ENCODE measurements at places on chromosomes 6 and 20. TPM values are rescaled to one million over a fixed set of nuclear protein-coding genes. Genes with fewer than 3 reads are reported as not detected.
A peak's percentile ranks its signal among the peaks of the same experiment; 100 is the strongest.

DNA sequence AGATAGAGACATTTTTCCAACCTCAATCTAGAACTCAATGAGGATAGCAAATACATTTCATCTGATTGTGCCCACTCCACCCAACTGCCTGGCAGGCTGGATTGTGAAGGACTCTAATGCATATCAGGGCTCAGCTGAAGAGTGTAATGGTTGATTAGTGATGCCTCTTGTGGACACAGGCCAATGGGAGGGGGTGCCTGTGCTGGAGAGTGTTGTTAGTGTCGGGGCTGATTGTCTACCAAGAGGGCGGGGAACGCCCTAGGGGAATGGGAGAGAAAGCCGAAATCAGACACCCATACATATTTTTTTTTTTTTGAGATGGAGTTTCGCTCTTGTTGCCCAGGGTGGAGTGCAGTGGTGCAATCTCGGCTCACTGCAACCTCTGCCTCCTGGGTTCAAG lies 103.7 kb upstream of the SALL4 start:
- no peak for DNase-seq

- peak; percentile 26 for DNase-seq
Measured at GRCh38 chr6:34465531-34466241, at the start of gene PACSIN1. TSS of gene PACSIN1 (plus strand) at chr6:34466076. CDS start at chr6:34526306, 60,230 bp downstream.

- peak; percentile 99 for DNase-seq
Measured at GRCh38 chr20:3811467-3812258, 8.7 kb upstream of the AP5S1 start.

GRCh38 chr20:58985656-58986055 lies 4.6 kb downstream of the NELFCD start:
- no peak for DNase-seq

- peak; percentile 59 for DNase-seq
Measured at GRCh38 chr20:62938105-62938888, at the start of gene GID8. TSS of gene GID8 (plus strand) at chr20:62938147. CDS start at chr20:62941503, 3,356 bp downstream.

The TTBK1 gene
- 0.25 TPM for total RNA-seq

The C20orf141 gene
- total RNA-seq = not detected

DNA sequence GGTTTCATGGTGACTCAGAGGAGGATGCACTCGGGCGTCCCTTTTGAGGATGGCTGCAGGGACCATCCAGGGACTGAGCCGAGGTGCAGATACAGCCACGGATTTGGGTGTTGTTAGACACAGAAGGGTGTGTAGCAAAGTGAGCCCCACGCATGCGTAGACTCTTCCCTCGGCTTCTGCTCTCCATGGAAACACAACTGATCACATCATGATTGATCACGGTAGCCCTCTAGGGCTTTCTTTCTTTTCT lies 606 bp upstream of the ULBP1 start:
- DNase-seq = no peak

- DNase-seq = no peak
Measured at GRCh38 chr6:51535327-51535726, 552.1 kb downstream of the PKHD1 start.

DNA sequence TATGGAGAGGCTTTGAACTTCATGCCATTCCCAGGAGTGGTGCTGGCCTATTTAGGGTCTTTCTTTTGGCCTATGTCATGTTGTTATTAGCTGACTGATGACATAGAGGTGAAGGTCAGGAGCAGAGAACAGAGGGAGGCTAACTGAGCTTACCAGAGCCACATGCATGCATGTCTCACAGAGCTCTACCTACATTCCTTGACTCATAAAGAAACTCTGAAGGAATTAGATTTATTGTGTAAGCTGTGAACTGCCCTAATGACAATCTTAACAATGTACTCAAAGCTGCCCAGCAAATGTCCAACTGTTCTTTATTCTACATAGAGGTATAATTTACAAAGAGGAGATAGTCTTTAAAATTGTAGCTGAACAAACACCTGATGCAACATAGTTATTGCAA lies 192.7 kb upstream of the CNR1 start:
- DNase-seq = no peak

- DNase-seq = no peak
Measured at GRCh38 chr20:37711001-37711400, 17.2 kb downstream of the CTNNBL1 start.

The HDDC2 gene
- 83.6 TPM for total RNA-seq

The ACTL10 gene
- 0.37 TPM for total RNA-seq

The NSFL1C gene
- 66.6 TPM for total RNA-seq

DNA sequence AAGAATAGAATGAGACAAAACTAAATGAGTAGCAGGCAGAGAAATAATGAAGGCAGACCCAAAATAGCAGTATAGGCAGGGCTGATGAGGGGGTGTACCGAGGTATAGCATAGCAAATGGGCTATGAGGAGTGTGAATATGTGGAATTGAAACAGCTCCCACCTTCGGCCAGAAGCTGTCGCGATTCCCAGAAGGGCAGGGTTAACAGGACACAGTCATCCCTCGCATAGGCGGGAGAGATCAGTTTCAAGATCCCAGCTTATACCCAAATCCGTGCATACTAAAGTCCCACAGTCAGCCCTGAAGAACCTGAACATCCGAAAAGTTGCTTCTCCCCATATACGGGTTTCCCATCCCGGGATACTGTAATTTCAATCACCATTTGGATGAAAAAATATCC lies 82.7 kb downstream of the PTPRK start:
- no peak for DNase-seq

- no peak for DNase-seq
Measured at GRCh38 chr6:111011360-111012142, 29.7 kb downstream of the RPF2 start.

DNA sequence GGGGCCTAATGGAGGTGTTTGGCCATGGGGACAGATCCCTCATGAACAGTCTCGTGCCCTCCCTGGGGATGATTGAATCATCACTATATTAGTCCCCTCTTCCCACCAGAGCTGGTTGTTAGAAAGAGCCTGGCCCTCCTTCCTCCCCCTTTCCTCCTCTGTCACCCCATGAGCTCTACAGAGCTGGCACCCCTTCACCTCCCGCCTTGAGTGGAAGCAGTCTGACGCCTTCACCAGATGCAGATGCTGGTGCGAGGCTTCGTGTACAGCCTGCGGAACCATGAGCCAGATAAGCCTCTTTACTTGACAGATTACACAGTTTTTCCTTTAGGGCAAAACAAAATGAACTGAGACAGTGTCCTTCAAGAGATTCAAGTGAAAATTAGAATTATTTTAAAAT lies 74.4 kb upstream of the RIPOR2 start:
- DNase-seq = no peak

The MCM8 gene
- total RNA-seq = 7.1 TPM

The NKX2-2 gene
- total RNA-seq = not detected

The FAM83B gene
- total RNA-seq = 1.1 TPM

- no peak for DNase-seq
Measured at GRCh38 chr6:34051331-34051919, 94.5 kb downstream of the GRM4 start.

DNA sequence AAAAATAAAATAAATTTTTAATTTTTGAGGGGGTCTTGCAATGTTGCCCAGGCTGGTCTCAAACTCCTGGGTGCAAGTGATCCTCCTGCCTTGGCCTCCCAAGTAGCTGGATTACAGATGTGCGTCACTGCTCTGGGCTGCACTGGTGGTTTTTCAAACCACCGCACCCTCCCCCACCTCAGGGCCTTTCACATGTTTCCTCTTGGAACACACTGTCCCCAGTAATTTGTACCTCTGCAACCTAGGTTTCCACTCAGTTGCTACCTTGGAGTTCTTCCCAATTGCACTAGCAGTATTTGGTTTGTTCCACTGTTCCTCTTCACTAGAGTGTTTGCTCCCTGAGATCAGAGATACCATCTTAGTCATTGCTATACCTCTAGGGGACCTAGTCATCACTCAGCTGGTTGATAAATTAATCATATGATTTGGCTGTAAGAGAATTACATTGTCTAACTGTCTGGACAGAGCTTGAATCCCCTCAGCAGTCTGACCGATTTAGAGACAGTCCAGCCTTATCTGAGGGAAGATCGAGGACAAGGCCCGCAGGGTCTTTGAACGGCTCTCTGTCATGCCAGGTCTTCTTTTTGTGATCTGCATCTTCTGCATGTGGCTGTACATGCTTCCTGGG lies 32.0 kb downstream of the CEP43 start:
- DNase-seq = no peak

DNA sequence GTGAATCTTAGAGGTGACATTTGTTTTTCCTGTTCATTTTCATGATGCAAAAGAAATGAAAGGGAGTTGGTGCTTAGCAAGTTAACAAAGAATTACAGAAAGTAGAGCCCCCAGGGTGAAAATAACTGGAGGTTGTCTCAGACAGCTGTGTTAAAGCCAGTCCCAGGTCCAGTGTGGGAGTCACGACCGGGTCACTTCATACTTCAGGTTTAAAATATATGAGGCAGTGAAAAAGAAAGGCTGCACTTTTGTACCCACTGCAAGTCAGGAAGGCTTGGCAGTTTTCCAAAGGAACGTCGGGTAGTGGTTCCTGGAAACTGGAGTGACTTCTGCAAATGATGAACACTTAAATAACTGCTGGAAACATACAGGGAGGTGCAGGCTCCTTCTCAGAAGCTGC lies 91.5 kb upstream of the THBS2 start:
- no peak for DNase-seq

- DNase-seq = no peak
Measured at GRCh38 chr6:27605401-27606342, 132.8 kb upstream of the ZNF184 start.

The ASCC3 gene
- 11.8 TPM for total RNA-seq

The AIF1 gene
- 11.4 TPM for total RNA-seq

The ATP6V1G2 gene
- 1.4 TPM for total RNA-seq

DNA sequence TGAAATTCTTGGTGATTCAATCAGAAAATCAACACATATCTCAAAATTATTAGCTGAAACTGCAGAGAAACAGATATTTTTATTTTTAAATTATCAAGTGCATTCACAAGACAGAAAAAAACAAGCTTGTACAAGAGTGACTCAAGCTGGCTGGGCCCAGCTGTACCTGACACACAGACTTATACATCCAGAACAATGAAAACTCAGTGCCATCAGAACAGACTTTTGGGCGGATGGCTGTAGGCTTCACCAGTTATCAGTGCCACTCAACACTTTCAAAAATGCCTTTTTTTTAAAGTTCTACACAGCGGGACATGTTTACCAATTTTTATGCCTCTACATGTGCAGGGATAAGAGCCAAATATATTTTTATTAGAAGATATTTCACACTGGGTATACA lies 102.8 kb downstream of the MYB start:
- no peak for DNase-seq

- no peak for DNase-seq
Measured at GRCh38 chr6:99603421-99604165, 3.0 kb upstream of the PRDM13 start.

The KHDC1L gene
- not detected for total RNA-seq

The GNAS-AS1 gene
- total RNA-seq = 0.22 TPM

DNA sequence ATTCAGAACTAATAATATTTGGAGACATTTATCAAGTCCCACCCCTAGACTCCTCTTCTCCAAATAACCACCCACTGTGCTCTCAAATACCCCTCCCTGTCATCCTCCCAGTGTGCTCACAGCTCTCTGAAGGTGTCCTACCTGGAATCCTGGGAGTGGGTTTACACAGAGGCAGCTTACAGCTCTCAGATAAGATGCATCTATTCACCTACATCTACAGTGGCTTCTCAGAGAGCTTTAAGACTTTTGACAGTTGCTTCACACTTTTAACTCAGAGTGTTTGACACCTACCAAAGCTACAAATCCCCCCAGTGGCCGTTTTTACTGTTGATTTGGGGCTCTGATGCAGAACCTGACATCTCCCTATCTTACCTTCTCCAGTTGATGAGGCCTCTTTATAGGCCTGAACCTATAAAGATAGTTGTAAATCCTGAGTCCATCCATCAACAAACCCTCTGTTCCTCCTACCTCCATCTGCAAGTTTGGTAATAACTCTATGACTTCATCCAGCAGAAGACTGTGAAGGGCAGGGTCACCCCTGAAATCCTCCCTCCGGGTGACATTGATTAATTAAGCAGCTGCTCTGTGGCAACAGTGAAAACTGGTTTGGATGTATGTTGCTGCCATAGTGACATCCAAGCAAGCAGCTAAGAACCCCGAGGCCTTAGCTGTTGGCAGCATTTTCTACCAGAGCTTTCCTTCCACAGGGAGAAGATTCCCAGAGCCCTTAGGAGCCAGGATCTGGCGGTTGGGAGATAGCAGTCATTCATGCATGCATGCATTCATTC lies 226.1 kb upstream of the RREB1 start:
- DNase-seq = no peak
